ENCODE measurements at places on chromosomes 2 and 18.

- DNase-seq, result peak; percentile 45
Measured at GRCh38 chr2:217520356-217521010, 482.3 kb downstream of the TNS1 start.

DNA sequence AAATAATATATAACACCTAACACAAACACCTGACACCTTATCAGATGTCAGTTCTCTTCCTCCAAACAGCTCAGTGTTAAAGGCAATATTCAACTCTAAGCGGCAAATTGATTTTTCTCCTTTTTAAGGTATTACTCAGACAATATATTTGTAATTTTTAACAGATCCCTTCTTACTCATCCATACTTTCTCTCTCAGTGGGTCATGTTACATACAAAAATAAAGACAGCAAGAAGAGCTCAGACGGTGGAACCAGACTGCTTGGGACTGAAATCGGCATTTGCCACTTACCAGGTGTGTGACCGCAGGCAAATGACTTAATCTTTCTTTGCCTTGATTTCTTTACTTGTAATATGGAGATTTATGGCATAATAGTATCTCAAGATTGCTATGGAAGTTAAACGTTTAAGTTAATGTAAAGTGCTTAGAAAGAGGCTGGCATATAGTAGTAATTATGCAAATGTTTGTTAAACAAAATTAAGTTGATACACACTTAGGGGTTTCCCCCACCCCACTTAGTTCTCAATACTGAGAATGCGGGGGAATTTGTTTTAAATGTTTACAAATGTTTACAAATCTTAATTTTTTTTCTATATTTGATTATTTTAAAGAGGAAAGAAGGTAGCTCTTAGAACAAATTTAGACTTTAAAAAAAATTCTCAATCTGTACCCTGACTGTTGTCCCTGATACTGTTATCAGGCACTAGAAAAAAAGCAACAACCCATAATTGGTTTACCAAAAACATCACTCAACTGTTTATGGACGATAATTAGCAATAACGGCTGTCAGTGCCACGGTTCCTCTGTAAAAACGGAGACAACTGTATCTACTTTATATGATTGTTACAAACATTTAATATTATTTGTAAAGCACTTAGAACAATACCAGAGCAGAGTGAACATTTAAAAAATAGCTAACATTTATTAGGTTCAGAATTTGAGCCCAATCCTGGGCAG is 25.6 kb downstream of the MAP3K2 start:
- DNase-seq, result peak; percentile 34

DNA sequence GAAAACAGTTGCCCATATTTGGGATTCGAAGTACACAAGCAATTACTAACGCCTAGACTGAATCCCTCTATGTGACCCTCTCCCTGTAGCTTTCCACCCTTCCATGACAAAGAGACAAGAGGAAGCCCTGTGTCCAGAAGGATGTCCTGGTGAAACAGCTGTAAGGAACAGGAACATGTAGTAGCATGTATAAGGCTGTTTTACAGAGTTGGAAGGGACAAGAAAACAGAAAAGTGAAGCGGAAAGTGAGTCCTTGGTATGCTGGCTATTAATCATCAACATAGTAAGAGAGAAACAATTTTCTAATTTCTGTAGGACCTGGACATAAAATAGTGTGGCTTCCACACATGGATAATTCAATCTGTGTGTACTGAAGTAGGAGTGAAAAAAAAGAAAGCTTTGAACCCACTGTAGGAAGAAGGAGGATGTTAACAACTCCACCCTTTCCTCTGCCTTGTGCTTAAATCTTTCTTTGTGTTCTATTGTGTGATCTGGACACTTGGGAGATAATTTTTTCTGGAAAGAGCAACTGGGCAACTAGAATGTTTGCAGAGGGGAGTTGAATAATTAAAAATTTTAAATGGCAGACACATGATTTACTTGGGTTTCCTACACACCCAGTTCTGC is 162.3 kb upstream of the ZSWIM2 start:
- DNase-seq, result no peak

DNA sequence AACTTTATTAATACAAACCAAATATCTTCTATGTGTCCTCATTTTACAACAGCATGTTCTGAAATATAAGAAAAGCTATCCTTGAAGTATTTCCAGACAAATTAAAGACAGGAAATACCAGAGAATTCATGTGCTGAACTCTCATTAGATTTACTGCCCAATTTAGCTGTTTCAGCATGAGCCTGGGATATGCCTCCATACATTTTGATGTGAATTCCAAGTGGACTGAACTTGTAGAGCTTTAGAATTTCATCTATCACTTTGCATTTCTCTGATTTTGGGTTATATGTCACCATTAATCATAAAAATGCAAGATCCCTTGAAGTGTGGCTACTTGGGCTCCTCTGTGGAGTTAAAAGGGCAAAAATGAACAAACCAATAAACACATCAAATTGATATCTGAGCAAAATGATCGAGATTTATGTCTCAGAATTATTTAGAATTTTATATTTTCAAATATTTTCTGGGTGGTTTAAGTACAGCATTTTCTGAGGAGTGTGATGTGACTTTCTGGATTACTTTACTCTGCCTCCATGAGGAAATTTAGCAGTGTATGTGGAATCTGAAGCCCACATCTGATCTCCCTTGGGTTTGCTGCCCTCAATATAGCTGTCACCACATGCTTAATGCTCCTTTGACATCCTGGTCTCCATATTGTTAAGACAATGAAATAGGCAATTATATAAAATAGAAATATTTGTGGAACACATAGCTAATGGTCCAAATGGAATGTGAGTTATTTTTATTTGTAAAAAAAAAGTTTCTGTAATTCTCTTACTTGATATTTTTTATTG is 206.6 kb upstream of the RBMS1 start:
- DNase-seq, result peak; percentile 85

DNA sequence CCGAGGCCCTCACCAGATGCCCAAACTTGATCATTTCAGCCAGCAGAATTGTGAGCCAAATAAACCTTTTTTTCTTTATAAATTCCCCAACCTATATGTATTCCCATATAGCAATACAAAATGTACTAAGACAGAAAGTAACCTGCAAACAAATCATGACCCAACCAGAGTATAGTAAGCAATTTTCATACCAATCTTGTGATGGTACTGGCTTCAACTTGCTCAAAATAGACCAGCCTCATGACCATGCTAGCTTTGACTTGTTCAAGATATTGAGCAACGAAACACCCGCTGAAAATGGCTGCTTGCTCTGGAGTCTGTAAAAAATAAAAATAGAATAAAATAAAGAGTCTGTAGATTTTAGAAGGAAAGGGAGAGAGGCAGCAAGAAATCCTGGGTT is 97.6 kb downstream of the C1D start:
- no peak for DNase-seq

- no peak for DNase-seq
Measured at GRCh38 chr2:19744456-19745199, 157.2 kb downstream of the TTC32 start.

GRCh38 chr18:58970943-58971790 is 106.5 kb downstream of the ZNF532 start:
- no peak for DNase-seq

DNA sequence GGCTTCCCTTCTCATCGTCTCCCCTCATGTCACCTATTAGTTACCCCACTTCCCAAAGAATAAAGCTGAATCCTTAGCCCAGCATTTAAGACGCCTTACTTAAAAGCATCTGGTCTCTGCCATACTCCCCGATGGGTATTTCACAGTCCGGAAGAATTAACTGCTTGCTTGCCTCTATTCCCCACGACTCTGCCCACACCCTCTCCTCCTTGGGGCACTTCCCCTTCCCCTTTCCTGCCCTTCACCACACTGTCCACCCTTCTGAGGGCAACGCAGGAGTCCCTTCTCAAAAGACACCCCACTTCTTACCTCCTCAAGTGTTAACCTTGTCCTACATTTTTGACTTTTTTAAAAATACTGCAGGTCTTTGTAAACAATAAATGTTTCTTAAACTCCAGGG is 60.1 kb upstream of the RMP24 start:
- no peak for DNase-seq

DNA sequence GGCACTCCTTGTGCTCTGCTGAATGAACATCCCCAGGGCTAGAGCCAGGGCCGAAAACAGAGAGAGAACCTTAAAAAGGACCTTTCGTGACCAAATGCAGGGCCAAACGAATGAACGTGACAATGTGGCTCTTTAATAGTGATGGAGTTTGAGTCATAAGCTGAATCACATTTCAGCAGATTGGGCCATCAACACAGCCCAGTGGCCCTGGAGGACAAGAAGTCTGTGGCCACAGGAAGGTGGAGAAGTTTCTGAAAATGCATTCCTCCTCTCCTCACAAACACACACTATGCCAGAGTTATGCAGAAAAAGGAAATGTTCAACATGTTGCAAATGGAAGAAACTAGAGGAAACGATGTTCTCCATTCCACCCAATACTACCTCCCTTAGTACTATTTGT is 415.8 kb downstream of the HRH4 start:
- peak; percentile 25 for DNase-seq

GRCh38 chr2:47028846-47029560 is 113.4 kb upstream of the MCFD2 start:
- DNase-seq, result no peak

Data from fibroblast of skin of abdomen (primary cell).